Transverse colon (tissue), 4 donors: ENCODE measurements at places on chromosomes 5 and 9. TPM values are rescaled to one million over a fixed set of nuclear protein-coding genes. Genes with fewer than 3 reads are reported as not detected.

GRCh38 chr9:128917151-128917849 is 3.5 kb upstream of the PHYHD1 start:
- no peak overlapping the region for H3K4me3 ChIP-seq
- H3K36me3 ChIP-seq = no peaks in the 10 kb centered on the region
- peak overlapping the region; percentile 77 for H3K27ac ChIP-seq
- H3K4me1 ChIP-seq = peaks cover 56% of the 10 kb centered on the region

GRCh38 chr9:131393622-131394463 is at the start of gene PRRC2B:
Gene PRRC2B (plus strand): TSS chr9:131394086. CDS start chr9:131430145, 36,059 bp downstream.
- H3K36me3 ChIP-seq = no peaks in the 10 kb centered on the region
- DNase-seq = peak; percentile 89
- peaks cover 30% of the 10 kb centered on the region for H3K4me1 ChIP-seq

GRCh38 chr5:75617736-75618352 is 6.6 kb downstream of the ANKDD1B start:
- no peaks in the 10 kb centered on the region for H3K36me3 ChIP-seq
- no peak overlapping the region for H3K4me3 ChIP-seq
- H3K4me1 ChIP-seq = peaks cover 40% of the 10 kb centered on the region

DNA sequence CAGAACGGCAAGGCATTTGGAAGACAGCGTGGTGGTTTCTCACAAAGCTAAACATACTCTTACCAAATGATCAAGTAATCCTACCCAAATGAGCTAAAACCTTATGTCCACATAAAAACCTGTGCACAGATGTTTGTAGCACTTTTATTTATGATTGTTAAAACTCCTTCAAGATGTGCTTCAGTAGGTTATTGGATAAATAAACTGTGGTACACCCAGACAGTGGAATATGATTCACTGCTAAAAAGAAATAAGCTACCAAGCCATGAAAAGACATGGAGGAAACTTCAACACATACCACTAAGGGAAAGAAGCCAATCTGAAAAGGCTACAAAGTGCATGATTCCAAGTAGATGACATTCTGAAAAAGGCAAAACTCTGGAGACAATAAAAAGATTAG is 94.2 kb downstream of the FOXD1 start:
- no peak overlapping the region for H3K27ac ChIP-seq
- H3K36me3 ChIP-seq = no peaks in the 10 kb centered on the region
- DNase-seq = no peak
- H3K27me3 ChIP-seq = peaks cover 30% of the 10 kb centered on the region

- H3K4me3 ChIP-seq = no peak overlapping the region
- H3K27me3 ChIP-seq = no peaks in the 10 kb centered on the region
- no peaks in the 10 kb centered on the region for H3K36me3 ChIP-seq
- DNase-seq = no peak
- peaks cover 7% of the 10 kb centered on the region for H3K4me1 ChIP-seq
Measured at GRCh38 chr5:128346038-128346437, 192.0 kb downstream of the FBN2 start.

GRCh38 chr5:81749561-81750307 is 1.2 kb downstream of the SSBP2 start:
- H3K27me3 ChIP-seq = no peaks in the 10 kb centered on the region
- H3K4me3 ChIP-seq = peak overlapping the region; percentile 89
- peak; percentile 48 for DNase-seq
- H3K36me3 ChIP-seq = no peaks in the 10 kb centered on the region

- DNase-seq = no peak
- H3K4me1 ChIP-seq = no peaks in the 10 kb centered on the region
- H3K27me3 ChIP-seq = no peaks in the 10 kb centered on the region
- no peak overlapping the region for H3K4me3 ChIP-seq
- H3K36me3 ChIP-seq = no peaks in the 10 kb centered on the region
Measured at GRCh38 chr5:23579566-23579965, 72.2 kb downstream of the PRDM9 start.

DNA sequence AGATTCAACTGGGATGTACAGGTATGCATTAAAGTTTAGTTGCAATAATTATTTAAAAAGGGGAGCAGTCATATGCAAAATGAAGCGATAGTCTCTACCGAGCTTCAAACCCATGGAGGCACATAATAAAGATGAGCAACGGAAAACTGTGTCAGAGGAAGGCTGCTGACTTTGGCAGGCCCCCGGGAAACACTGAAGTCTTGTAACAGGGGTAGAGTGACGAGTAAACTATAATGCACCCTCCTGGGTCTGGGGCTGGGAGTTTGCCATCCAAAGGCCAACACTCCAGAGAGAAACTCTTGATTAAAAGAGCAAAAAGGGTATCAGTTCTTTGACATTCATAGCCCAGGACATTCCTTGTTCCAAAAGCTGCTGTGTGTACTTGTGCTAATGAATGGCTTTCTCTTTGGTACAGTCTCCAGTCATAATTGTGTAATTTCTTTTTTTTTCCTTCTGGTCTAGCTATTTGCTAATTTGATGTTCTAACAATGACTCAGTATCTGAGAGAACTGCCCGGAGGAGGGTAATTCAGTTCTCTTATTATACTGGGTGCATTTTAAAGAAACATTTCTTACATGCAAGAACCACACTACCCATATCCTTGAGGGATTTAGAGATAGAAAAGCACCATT is 59.2 kb downstream of the TNC start:
- no peaks in the 10 kb centered on the region for H3K36me3 ChIP-seq
- no peak for DNase-seq
- peaks cover 7% of the 10 kb centered on the region for H3K4me1 ChIP-seq
- H3K4me3 ChIP-seq = no peak overlapping the region
- H3K27me3 ChIP-seq = peaks cover 7% of the 10 kb centered on the region
- H3K27ac ChIP-seq = peak overlapping the region; percentile 53

GRCh38 chr5:127960270-127960691 is 123.3 kb upstream of the SLC12A2 start:
- peak overlapping the region; percentile 83 for H3K27ac ChIP-seq
- peaks cover 30% of the 10 kb centered on the region for H3K4me1 ChIP-seq
- no peak overlapping the region for H3K4me3 ChIP-seq
- H3K27me3 ChIP-seq = no peaks in the 10 kb centered on the region
- no peak for DNase-seq

DNA sequence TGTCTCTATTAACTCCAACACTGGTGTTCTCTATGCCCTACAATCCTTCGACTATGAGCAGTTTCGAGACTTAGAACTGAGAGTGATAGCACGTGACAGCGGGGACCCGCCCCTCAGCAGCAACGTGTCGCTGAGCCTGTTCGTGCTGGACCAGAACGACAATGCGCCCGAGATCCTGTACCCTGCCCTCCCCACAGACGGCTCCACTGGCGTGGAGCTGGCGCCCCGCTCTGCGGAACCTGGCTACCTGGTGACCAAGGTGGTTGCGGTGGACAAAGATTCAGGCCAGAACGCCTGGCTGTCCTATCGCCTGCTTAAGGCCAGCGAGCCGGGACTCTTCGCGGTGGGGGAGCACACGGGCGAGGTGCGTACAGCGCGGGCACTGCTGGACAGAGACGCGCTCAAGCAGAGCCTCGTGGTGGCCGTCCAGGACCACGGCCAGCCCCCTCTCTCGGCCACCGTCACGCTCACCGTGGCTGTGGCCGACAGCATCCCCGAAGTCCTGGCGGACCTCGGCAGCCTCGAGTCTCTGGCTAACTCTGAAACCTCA is 2.0 kb downstream of the PCDHGA11 start:
- no peak for DNase-seq
- no peak overlapping the region for H3K27ac ChIP-seq
- no peak overlapping the region for H3K4me3 ChIP-seq
- H3K27me3 ChIP-seq = peaks cover 4% of the 10 kb centered on the region
- no peaks in the 10 kb centered on the region for H3K36me3 ChIP-seq

DNA sequence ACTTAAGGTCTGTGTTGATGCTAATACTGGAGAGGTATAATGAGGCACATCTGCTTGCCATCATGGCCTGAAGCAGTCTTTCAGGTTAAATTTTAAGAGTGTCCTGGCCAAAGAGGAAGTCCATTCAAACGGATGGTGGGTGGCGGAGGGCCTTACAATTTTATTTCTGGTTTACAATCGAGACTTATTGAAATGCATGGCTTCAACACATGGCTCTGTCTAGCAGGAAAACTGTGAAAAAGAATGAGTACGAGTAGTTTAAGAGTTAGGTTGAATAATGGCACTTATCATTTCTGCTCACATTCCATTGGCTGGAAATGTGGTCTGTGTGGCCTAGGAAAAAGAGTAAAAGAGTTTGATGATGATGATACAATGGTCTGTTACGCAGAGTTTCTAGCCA is 42.1 kb downstream of the LRRC70 start:
- H3K36me3 ChIP-seq = no peaks in the 10 kb centered on the region
- no peaks in the 10 kb centered on the region for H3K27me3 ChIP-seq
- no peak overlapping the region for H3K4me3 ChIP-seq
- no peak overlapping the region for H3K27ac ChIP-seq

- no peaks in the 10 kb centered on the region for H3K27me3 ChIP-seq
- H3K36me3 ChIP-seq = no peaks in the 10 kb centered on the region
- no peak for DNase-seq
- H3K27ac ChIP-seq = peak overlapping the region; percentile 98
Measured at GRCh38 chr5:81751836-81752643, 1.1 kb upstream of the SSBP2 start.

DNA sequence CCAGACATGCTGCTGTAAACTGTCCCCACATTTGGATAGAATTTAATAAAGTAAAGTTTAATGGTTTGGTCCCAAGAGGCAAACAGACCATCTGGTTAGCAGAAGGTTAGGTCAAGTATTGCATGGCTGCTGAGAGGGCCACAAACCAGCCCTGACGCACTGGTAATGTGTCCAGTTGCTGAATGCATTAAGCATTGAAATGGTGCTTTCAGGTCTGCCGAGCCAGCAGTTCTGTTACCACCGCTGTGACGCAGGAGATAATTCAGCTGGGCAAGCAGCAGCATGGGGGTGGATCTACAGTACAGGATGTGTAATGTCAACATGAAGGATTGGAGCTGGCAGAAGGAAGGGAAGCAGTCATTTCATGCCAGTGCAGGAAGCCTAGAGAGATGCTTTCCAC is 16.0 kb downstream of the ZNF462 start:
- H3K27me3 ChIP-seq = no peaks in the 10 kb centered on the region
- peak overlapping the region; percentile 79 for H3K27ac ChIP-seq
- H3K36me3 ChIP-seq = no peaks in the 10 kb centered on the region
- peak; percentile 58 for DNase-seq

Gene GAPT
- not detected for total RNA-seq

Gene PTGER4
- total RNA-seq = 39.6 TPM

Gene XRCC4
- total RNA-seq = 7.3 TPM

Gene LCN12
- total RNA-seq = 8.2 TPM

Gene FOXE1
- total RNA-seq = not detected

Gene PCDHB3
- 0.64 TPM for total RNA-seq

Gene C1QTNF3
- total RNA-seq = 7.8 TPM

Gene EGFLAM
- not detected for total RNA-seq
